ENCODE measurements at places on chromosomes 2 and 18.
A peak's percentile ranks its signal among the peaks of the same experiment; 100 is the strongest.

DNA sequence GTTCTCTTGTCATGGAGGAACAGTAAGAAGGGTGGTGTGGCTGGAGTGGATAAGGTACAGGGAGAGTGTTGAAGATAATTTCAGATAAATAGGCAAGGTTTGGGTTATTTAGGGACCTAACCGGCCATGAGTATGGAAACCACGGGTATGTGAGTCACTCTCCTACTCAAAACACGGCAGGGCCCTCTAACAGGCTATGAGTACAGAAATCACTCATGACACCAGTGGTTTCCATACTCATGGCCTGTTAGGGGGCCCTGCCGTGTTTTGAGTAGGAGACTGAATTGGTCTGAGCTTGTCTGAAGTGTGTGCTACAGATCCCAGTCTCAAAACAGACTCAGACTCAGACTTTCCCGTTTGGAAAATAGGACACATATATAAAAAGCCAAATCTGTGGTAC lies 428.4 kb upstream of the HNMT start:
- ATAC-seq, result no peak

- no peak for ATAC-seq
Measured at GRCh38 chr2:174965992-174966744, 39.0 kb downstream of the CHN1 start.

DNA sequence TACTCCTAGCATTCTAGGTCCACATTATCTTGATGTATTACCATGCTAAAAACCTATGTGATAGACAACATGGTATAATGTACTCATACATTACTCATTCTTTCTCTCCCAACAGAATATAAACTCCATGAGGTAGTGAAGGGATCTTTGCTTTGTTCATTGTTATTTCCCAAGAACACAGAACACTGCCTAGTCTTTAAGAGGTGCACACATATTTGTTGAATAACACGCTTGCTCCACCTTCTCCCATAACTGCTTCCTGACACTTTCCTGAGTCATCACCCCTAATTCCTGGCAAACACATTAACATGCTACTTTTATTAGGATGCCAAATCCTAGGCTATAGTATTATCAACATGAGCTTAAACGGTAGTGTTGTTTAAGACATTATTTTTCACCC lies 41.3 kb downstream of the REV1 start:
- no peak for ATAC-seq

DNA sequence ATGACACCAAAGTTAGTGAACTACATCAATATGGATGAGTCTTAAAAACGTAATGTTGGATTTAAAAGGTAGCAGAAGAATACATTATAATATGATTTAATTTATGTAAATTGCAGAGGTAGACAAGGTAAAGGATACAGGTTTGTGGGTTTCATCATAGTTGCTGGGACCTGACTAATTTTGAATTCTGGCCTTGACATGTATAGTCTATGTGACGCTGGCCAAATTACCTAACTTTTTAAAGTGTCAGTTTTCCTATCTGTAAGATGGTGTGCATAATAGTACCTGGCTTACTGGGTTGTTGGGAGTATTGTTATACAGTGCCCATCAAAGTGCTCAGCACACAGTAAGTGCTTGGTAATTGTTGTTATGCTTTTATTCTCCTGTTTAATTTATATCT lies 34.5 kb downstream of the GALNT1 start:
- ATAC-seq, result no peak

DNA sequence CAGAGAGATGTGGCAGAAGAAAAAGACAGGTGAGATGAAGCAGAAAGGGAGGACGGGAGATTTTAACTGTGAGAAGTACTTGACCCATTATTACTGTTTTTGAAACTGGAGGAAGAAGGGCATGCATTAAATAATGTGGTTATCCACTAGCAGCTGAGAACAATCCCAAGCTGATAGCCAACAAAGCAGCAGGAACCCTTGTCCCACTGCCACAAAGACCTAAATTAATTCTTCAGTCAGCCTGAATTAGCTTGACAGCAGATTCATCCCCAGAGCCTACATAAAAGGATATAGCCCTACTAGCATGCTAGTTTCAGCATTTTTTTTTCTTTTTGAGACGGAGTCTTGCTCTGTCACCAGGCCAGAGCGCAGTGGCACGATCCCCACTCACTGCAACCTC lies 19.5 kb upstream of the REG3A start:
- ATAC-seq, result no peak

DNA sequence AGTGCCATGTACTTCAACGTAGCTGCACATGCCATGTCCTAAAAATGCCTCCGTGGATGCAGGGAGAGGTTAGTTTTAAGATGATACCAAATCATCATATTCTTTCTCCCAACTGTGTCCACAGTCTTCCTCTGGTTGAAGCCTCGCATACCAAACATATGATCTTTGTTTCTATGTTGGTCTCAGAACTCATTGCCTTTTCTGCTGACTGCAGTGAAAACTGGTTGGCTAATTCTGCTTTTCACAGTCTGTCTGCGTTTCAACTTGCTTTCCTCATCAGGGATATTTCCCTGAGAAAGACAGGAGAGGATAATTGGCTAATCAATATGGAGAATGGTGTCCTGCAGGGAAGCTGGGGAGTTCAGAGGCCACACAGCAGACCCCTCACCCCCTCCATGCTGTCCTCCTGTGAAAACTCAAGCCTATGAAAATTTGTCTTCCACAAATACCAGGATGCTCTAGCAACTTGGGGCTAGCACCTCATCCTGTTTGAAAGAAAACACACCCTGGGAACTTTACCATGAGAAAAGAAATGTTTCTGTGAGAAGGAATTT lies 192.2 kb upstream of the PXDN start:
- ATAC-seq, result no peak

DNA sequence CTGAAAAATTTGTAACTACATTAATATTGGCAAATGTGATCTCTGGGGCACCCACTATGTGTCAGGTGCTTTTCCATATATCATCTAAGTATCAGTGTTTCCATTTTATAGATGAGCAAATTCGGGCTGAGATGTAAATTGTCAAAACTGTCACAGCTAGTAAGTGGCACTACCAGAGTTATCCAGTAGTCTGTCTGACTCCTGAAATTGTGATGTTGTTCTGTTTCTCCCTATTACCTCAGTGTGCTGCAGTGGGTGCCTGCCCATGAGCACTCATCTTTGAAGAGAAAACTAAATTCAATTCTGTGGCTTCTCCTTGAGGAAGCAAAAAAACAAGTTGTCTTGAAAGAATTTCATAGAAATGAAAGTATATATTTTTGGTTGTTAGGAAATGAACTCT lies 467.4 kb upstream of the FANCL start:
- ATAC-seq, result no peak

GRCh38 chr2:215415820-215416577 lies 19.9 kb downstream of the FN1 start:
- ATAC-seq, result no peak

DNA sequence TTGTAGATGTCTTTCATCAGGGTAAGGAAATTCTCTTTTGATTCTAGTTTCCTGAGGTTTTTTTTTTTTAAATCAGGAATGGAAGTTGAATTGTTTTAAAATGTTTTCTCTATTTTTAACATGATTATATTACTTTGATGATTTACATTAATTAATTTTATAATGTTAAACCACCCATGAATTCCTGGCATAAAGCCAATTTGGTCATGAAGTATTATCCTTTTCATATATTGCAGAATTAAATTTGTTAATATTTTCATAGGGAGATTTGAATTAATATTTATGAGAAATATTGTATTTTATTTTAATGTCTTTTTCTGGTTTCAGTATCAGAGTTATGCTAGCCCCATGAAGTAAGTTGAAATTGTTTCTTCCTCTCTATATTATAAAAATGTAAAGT lies 144.6 kb downstream of the MAIP1 start:
- ATAC-seq, result no peak

GRCh38 chr2:238968616-238969384 lies 120.9 kb downstream of the TWIST2 start:
- ATAC-seq, result no peak

DNA sequence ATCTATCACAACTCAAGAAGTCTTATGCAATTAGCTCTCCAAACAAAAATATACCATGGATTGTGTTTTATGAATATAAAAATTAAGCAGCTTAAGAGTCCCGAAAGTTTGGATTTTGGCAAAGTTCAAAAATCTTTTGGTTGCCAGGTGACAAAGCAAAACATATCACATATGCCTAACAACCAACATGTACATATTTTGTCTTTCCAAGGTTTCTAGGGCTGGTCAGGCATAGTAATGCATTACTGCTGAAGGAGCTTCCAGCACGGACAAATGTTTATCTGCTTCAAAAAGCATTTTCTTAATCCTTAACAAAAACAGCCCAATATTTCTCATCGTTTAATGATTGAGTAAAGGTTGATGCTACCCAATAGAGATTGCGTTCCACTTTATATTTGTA lies 1327.1 kb upstream of the ZEB2 start:
- ATAC-seq, result no peak

DNA sequence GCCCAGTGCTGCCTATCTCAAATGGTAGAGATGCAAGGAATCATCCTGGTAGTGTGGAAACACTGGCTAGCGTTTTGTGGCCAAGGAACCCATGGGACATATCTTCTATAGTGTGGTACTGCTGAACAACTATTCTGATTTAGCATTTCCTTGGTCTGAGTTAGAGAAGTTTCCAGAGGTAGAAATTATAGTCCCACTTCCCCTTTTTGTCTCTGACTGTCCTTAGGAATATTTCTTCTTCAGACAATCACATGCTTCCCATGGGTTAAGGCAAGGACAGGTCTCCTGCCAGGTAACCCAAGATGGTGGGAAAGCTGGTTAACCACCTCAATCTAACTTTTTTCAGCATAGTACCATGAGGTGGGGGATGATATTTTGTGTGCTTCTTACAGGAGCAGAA lies 729.5 kb upstream of the LRRTM4 start:
- no peak for ATAC-seq

GRCh38 chr18:2597639-2598038 lies 26.3 kb downstream of the NDC80 start:
- no peak for ATAC-seq

- ATAC-seq, result no peak
Measured at GRCh38 chr2:95266781-95267430, 7.3 kb upstream of the PROM2 start.

GRCh38 chr18:39415471-39415870 lies 1849.9 kb upstream of the CELF4 start:
- ATAC-seq, result no peak

- ATAC-seq, result peak; percentile 92
Measured at GRCh38 chr18:24138789-24139616, at the start of gene CABYR. Gene CABYR, plus strand, starts transcription at chr18:24139062. Its CDS starts 4,053 bp downstream, at chr18:24143115.

DNA sequence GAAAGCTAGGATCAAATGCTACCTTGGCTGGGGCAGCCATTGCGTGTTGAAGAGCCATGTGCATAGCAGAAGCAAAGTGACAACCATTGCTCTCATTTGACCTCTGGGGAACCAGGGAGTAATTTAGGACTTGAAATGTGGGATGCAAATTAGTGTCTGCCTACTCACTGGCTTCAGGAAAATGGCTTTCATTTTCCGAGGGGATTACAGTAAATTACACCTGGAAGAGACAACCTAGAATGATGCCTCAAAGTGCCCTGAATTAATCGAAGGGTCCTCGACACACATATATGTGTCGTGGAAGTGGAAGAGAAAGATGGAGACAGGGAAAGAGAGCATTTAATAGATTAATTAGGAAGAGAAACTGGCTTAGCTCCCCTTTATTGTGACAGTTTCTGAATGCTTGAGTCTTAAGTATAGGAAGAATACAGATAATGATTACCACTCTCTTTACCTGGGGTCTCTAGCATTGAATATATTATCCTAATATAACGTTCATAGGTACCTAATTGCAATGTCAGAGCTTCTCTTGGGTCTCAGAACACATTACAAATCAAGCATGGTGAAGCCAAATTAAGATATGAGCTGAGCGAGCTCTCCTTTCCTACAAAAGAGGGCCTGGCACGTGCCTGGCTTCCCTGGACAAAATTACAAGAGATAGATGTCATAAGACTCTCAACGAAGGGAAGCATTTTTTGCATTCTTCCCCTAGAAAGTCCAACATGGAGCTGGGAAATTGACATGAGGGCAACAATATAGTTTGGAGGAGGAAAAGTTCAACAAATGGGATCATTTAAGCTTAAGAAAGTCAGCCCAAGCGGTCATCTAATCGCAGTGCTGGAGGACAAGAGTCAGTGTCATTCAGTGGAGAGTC lies 59.5 kb downstream of the MYCN start:
- ATAC-seq, result no peak

DNA sequence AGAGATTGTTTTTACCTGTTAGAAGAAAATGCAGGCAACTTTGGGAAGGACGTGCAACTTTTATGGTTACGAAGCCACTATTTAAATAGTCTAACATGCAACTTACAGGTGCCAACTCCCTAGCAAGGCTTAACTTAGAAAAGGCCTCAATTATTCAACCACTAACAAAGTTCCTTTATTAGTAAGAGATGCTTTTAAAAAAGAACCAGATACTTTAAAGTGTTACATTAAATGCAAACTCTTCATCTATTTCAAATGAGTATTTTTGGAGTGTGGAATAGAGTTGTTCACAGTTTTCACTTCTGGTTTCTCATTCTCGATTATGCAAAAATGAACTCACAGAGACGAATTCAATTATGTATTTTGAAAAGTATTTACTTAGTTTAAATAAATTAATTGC lies 51.7 kb downstream of the PELI1 start:
- no peak for ATAC-seq

DNA sequence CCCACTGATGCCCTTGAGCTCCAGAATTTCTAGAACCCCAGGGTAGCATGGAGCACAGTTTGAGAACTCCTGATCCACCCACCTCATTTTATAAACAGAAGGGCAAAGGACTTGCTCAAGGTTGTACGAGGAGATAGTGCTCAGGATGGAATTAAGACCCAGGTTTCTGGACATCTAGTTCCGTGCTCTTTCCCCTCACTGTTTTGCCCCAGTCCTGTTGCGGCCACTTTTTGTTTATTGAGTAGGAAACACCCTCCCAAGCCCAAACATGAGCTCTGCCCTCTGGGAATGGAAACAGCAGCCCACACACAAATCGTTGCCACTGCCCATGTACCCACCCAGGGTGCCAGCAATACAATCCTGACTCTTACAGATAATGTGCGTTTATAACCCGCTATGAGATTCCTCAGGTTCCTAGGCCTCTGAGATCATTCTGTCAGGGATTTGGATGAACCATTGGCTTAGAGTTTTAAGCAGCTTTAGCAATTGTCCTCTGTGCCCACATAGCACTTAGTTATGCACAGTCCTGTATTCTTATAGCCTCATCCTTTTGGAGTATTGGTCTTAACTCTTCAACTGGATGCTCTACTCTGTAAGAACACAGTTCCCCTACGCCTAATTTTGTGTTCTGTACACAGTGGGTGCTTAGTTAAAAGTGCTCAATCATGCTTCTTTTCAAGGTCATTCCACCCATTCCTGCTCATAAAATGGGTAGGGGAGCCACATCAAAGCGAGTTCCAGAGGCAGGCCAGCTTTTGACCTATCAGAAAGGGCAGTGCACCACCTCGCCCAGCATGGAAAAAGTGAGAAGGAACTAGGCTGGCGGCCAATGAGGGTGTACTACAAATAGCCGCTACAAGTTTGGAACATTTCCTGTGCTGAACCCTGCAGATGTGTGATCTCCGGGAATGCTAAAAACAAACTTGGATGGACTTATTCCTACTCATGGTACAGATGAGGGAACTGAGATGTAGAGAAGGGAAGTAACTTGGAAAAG lies 60.3 kb upstream of the IGFBP2 start:
- no peak for ATAC-seq

- ATAC-seq, result no peak
Measured at GRCh38 chr2:190183539-190183938, 121.0 kb upstream of the MSTN start.

Measured in activated CD4-positive, CD25-positive, alpha-beta regulatory T cell treated with anti-CD3 and anti-CD28 coated beads, Interleukin-2, amount 50 U/mL, for 24 hours (primary cell).